ENCODE measurements at places on chromosomes 12 and 14. TPM values are rescaled to one million over a fixed set of nuclear protein-coding genes. Genes with fewer than 3 reads are reported as not detected.

HVCN1 gene
- total RNA-seq: 0.11 TPM

PIWIL1 gene
- total RNA-seq: not detected

FLRT2 gene
- total RNA-seq: 5.4 TPM

TOMM20L gene
- total RNA-seq: not detected

SLC15A4 gene
- total RNA-seq: 21.8 TPM

BMAL2 gene
- total RNA-seq: 9.0 TPM

PCK2 gene
- total RNA-seq: 54.3 TPM
